ENCODE measurements at places on chromosomes 6 and 20. TPM values are rescaled to one million over a fixed set of nuclear protein-coding genes. Genes with fewer than 3 reads are reported as not detected.

The GNAS-AS1 gene
- total RNA-seq = 1.0 TPM

The OTOR gene
- not detected for total RNA-seq

The MAK gene
- 0.68 TPM for total RNA-seq

The GABRR1 gene
- not detected for total RNA-seq

The CARMIL1 gene
- 8.1 TPM for total RNA-seq

The NFKBIL1 gene
- total RNA-seq = 10.6 TPM

The SCUBE3 gene
- not detected for total RNA-seq

The ZNF311 gene
- total RNA-seq = 1.0 TPM

The HLA-DRB1 gene
- total RNA-seq = 4.2 TPM

DNA sequence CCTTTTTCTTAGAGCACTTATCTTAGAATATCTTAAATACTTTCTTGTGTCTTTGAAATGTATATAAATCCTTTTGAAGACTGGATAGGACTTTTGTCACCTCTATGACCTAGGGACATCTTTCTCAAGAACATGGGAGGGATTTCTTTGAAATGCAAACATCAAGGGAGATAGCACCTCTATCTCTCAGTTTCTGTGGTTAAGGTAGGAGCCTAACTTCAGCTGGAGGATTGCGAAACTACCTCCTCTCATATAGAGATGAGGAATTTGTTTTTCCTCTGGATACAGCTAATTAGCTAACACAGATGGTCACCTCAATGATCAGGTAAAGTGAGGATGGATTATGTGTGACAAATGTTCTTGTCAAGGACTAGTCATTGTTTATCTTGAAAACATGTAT lies 631.3 kb upstream of the IMPG1 start:
- no peak overlapping the region for H3K4me3 ChIP-seq
- no peak overlapping the region for H3K27ac ChIP-seq
- no peaks in the 10 kb centered on the region for H3K4me1 ChIP-seq
- no peaks in the 10 kb centered on the region for H3K27me3 ChIP-seq

DNA sequence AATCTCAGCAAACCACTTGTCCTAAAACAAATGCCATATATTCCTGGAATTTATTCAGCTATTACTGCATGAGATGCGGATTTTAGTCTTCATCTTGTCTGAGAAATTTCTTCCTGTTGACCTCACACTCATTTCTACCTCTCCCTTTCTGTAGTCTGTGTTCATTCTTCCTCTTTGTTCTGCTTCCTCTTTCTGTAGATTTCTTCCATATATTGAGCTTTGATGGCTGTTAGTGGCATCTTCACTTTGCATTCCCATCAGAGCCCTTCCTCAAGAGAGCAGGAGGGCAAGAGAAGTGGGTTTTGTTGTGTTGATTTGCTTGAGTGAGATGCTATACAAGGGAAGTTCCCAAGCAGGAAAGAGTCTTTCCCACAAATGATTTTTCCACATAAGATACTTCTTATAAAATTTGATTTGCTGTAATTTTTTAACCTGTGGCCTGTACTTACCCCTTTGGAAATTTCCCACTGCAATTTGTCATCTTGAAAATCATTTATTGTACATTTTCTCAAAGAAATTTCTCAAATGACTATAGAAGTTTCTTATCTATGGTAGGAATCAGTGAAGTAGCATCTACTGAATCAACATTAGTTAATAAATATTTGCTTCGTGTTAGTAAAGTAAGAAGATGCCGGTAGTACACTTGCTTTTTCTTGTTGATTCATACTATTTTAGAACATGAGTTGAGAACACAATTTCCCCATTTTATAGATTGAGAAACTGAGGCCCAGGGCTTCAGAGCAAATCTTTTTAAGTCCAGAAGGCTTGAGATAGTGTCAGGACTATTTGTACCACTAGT lies 43.8 kb downstream of the MAP3K4 start:
- no peaks in the 10 kb centered on the region for H3K27me3 ChIP-seq
- H3K4me3 ChIP-seq = no peak overlapping the region
- peaks cover 13% of the 10 kb centered on the region for H3K4me1 ChIP-seq
- H3K27ac ChIP-seq = no peak overlapping the region
- DNase-seq = no peak

- no peak overlapping the region for H3K4me3 ChIP-seq
- no peaks in the 10 kb centered on the region for H3K36me3 ChIP-seq
- DNase-seq = no peak
- H3K4me1 ChIP-seq = peaks cover 12% of the 10 kb centered on the region
- peaks cover 35% of the 10 kb centered on the region for H3K27me3 ChIP-seq
Measured at GRCh38 chr6:151330130-151330696, 61.1 kb downstream of the ZBTB2 start.

GRCh38 chr6:119323478-119323877 lies 26.1 kb downstream of the MAN1A1 start:
- H3K4me1 ChIP-seq = peaks cover 25% of the 10 kb centered on the region
- peaks cover 10% of the 10 kb centered on the region for H3K36me3 ChIP-seq
- no peak overlapping the region for H3K4me3 ChIP-seq
- H3K27me3 ChIP-seq = no peaks in the 10 kb centered on the region

DNA sequence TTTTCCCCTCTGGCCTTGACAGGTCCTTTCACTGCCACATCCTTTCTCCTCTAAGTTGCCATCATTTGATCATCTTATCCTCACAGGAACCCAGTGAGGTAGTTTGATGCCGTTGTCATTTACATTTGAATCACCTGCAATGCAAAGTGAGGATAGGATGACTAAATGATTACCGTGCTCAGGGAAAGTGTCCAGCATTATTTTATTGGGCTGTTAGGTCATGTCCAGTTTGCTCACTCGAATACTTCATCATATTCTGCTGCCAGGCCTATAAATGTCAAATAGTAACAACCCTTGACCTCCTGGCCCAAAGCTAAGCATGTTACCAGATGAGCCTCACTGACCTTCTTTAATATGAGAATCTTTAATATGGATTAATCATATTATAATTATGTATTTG lies 1068.7 kb upstream of the FLRT3 start:
- H3K4me3 ChIP-seq = no peak overlapping the region
- no peaks in the 10 kb centered on the region for H3K4me1 ChIP-seq
- no peaks in the 10 kb centered on the region for H3K27me3 ChIP-seq
- H3K27ac ChIP-seq = no peak overlapping the region

GRCh38 chr6:109799664-109800063 lies 108.6 kb downstream of the FIG4 start:
- no peak for DNase-seq
- H3K36me3 ChIP-seq = peaks cover 13% of the 10 kb centered on the region
- peaks cover 10% of the 10 kb centered on the region for H3K4me1 ChIP-seq
- no peak overlapping the region for H3K4me3 ChIP-seq
- H3K27ac ChIP-seq = no peak overlapping the region
- H3K27me3 ChIP-seq = no peaks in the 10 kb centered on the region

- H3K36me3 ChIP-seq = no peaks in the 10 kb centered on the region
- DNase-seq = peak; percentile 35
- H3K4me3 ChIP-seq = peak overlapping the region; percentile 42
- H3K27me3 ChIP-seq = no peaks in the 10 kb centered on the region
Measured at GRCh38 chr6:158849899-158850806, 31.0 kb upstream of the EZR start.
